ENCODE measurements at places on chromosomes 2 and 18.

DNA sequence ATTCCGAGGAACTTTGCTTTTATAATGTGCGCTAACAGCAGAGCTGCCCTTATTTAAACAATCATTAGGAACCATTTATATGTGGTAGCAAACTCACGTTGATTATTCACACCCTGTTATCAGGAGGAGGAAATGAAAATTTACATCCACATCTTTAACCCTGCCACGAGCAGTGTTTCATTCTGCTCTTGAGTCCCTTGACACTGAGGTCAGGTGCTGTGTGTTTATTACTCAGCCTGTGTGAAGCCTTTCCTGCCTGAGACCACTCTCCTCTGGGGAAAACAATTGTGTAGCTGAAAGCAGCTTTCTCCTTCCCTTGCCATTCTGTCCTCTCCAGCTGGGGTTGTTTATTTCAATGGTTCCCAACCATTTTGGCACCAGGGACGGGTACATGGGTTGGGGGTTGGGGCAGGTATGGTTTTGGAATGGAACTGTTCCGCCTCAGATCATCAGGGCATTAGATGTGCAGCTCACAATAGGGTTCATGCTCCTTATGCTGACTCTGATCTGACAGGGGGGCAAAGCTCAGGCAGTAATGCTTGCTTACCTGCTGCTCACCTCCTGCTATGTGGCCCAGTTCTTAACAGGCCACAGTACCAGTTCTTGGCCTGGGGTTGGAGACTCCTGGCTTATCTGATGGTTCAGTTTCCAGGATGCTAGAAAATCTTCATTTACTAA is 651.1 kb downstream of the TDRD15 start:
- DNase-seq = no peak

GRCh38 chr2:31312898-31313297 is 78.9 kb downstream of the EHD3 start:
- no peak for DNase-seq

DNA sequence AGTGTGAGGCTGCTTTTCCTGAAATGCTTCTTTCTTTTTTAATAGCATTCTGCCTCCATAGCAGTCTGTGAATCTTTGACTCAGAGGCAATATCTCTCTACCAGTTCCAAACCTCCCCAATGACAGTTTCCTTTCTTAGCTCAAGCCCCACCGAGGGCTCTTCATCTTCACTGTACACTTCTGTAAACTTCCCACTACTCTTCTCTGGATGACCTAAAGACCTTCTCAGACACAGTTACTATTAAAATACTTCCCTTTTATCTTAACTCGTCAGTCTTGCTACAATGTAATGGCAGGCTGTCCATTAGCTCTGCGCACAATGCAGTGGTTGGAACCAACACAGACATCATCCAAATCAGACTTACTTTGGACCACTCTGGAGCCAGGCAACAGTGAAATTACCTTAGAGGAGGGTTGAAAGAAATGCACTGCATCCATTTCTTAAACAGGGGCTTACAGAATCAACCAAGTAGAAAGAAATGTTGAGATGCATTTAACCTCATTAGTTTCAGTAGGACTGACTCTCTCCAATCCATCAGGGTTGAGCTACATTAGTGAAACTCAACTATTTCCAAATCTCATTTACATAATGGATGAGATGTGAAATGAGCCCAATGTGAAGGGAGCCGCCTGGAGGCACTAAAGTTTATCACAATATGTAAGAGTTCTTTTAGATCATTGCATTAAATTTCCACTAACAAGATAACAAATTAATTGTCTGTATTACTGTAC is 343.8 kb downstream of the SETBP1 start:
- DNase-seq = no peak

GRCh38 chr2:98896944-98897343 is 39.1 kb downstream of the CRACDL start:
- no peak for DNase-seq
